Erythroblast (primary cell): ENCODE measurements at places on chromosomes 12 and 14.

GRCh38 chr12:14454098-14454907 lies 88.8 kb downstream of the ATF7IP start:
- peak; percentile 56 for DNase-seq

DNA sequence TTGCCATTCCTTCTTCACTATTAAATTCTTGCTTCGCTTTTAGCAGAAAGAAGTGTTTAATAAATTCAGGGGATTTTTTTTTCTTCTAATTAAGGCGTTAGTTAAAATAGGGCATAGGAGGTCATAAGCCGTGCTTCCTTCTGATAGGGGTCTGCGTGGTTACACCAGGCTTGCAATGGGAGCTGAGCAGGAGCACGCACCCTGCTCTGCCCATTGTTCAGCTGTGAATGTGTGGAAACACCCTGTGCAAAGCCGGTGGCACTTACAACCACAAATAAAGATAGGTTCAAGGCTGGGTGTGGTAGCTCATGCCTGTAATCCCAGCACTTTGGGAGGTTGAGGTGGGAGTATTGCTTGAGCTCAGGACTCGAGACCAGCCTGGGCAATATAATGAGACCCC lies 162.1 kb downstream of the PRKCH start:
- no peak for DNase-seq

GRCh38 chr12:66129934-66130266 lies 650 bp downstream of the LLPH start:
- no peak for DNase-seq

- DNase-seq: no peak
These were observed 46.7 kb downstream of the PROX2 start for GRCh38 chr14:74829251-74829650.

- DNase-seq: no peak
These were observed 431.2 kb upstream of the FBXO33 start for GRCh38 chr14:39863441-39863840.

- DNase-seq: no peak
These were observed 199.0 kb downstream of the RAD51B start for GRCh38 chr14:68018598-68018997.

GRCh38 chr12:76074701-76075336 lies 9.7 kb downstream of the NAP1L1 start:
- DNase-seq: peak; percentile 14

DNA sequence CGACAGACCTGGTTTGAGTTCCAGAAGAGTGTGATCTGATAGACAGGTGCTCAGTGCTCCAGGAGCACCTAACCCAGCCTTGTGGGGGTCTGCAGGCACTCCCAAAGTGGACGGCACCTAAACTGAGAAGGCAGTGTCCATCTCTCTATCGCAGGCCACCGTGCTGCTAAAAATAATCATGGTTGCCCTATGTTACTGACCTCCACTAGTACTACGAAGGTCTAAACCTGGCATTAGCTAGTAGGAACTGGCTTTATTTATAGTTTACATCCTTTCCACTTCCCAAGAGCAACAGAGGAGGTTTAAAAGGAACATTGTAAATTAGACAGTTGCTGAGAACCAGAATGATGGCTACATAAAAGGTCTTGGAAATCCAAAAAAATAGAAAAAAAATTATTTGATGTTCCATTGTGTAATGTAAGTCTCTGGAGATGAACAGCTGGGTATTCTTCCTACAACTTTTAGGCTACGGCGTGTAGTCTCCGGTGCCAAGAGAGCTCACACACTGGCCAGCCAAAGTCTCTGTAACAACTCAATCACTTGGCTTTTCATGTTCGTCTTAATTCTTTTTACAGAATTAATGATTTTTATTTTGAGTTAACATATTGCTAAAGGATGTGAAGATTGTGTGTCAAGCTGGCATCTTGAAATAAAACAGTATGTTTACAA lies 27.3 kb downstream of the PPFIBP1 start:
- no peak for DNase-seq

GRCh38 chr12:23049180-23049579 lies 424.2 kb downstream of the ETNK1 start:
- DNase-seq: no peak

DNA sequence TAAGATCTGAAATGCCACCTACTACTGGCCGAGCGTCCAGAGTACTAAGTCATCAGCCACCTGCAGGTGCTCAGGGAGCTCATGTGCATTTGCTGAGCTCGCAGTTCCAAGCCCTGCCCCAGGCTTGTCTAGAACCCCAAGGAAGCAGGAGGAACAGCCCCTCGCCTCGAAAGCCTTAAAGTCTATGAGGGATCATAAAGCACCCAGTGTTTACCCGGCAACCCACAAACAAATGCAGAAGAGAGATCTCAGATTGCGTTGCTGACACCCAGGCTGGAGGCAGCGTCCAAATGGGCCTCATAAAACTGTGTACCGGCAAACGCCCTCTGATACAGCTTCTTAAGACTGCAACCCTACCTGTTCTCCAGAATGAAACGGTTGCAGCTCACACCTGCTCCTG lies 6.8 kb downstream of the KDM2B start:
- DNase-seq: no peak
